ENCODE measurements at places on chromosomes 3 and 15. TPM values are rescaled to one million over a fixed set of nuclear protein-coding genes. Genes with fewer than 3 reads are reported as not detected.
A peak's percentile ranks its signal among the peaks of the same experiment; 100 is the strongest.

Gene PRR20G
- total RNA-seq, result not detected

Gene PAQR5
- total RNA-seq, result not detected

Gene ANKUB1
- total RNA-seq, result not detected

Gene ITIH4
- 11.1 TPM for total RNA-seq

Gene CHRFAM7A
- not detected for total RNA-seq

Gene SMC4
- 173 TPM for total RNA-seq

Gene TLR9
- total RNA-seq, result 26.5 TPM

GRCh38 chr3:15795651-15796308 lies 2.0 kb downstream of the ANKRD28 start:
- no peaks in the 10 kb centered on the region for H3K27me3 ChIP-seq
- H3K36me3 ChIP-seq, result peaks cover 27% of the 10 kb centered on the region
- peak overlapping the region; percentile 95 for H3K27ac ChIP-seq
- DNase-seq, result peak; percentile 93
- H3K4me1 ChIP-seq, result peaks cover 67% of the 10 kb centered on the region

DNA sequence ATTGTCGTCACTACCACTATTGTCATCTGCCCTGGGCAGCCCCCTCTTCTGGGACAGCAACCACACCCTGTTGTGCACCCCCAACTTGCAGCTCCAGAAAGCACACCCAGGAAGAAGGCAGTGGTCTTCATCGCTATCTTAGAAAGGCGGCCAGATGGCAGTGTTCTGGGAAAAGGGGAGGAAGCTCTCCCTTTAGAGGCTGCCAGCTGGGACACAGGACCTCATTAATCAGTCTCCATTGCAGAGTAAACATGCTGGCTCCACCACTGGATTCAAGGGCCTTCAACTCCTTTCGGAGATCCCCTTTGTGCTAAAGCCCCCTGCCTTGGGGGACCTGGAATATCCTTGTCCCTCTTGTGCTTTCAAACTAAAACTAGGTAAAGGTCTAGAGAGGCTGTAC lies 199.3 kb upstream of the LINGO1 start:
- no peak overlapping the region for H3K4me3 ChIP-seq
- H3K4me1 ChIP-seq, result no peaks in the 10 kb centered on the region
- no peak for DNase-seq
- H3K36me3 ChIP-seq, result no peaks in the 10 kb centered on the region
- H3K27me3 ChIP-seq, result no peaks in the 10 kb centered on the region

- H3K36me3 ChIP-seq, result no peaks in the 10 kb centered on the region
- peaks cover 46% of the 10 kb centered on the region for H3K4me1 ChIP-seq
- no peaks in the 10 kb centered on the region for H3K27me3 ChIP-seq
Measured at GRCh38 chr3:73453666-73454065, 171.1 kb downstream of the PDZRN3 start.

GRCh38 chr15:48645558-48646330 lies at the start of gene FBN1:
TSS of gene FBN1 (minus strand) at chr15:48645709. CDS start at chr15:48644769, 940 bp downstream.
- H3K4me3 ChIP-seq, result no peak within 1 kb of the TSS
- no peak within 1 kb of the TSS for H3K27ac ChIP-seq
- H3K4me1 ChIP-seq, result no peaks in the 10 kb centered on the region
- no peaks in the 10 kb centered on the region for H3K27me3 ChIP-seq
- H3K36me3 ChIP-seq, result no peaks in the 10 kb centered on the region

DNA sequence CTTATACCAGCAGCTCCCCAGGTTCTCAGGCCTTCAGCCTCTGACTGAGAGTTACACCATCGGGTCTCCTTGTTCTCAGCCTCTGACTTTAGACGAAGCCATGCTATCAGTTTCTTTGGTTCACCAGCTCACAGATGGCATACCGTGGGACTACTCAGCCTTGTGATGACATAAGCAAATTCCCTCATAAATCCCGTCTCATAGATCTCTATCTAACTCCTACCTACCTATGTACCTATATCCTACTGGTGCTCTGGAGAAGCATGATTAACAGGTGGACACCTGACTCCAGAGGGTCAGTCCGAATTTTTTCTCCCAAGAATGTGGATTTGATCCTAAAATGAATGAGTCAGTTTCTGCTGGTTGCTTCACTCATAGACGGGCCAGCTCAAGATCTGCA lies 59.1 kb upstream of the CDV3 start:
- no peak overlapping the region for H3K4me3 ChIP-seq
- H3K4me1 ChIP-seq, result peaks cover 14% of the 10 kb centered on the region
- H3K36me3 ChIP-seq, result no peaks in the 10 kb centered on the region
- DNase-seq, result no peak
- no peak overlapping the region for H3K27ac ChIP-seq

DNA sequence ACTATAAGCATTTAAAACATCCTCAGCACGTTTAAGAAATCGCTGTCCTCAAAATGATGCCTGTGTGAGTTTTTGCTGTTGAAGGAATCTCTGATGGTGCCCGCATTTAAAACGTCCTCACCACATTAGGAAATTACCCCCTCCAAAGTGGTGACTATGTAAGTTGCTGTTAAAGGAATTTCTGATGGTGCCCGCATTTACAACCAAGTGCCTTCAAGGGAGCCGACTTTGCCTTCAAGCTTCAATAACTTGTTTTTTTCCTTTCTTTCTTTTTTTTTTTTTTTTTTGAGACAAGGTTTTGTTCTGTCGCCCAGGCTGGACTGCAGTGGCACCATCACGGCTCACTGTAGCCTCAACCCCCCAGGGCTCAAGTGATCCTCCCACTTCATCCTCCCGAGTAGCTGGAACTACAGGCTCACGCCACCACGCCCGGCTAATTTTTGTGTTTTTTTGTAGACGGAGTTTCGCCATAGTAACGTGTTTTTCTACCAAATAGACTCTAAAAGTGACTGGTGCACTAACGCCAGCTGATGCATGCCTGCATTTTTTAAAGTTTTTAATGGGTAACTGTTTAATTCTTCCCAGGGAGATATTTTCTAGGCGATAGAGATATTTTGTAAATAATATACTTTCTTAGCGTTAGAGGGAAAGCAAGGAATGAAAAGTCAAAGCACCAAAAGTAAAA lies 19.0 kb upstream of the TSEN2 start:
- H3K4me3 ChIP-seq, result no peak overlapping the region
- no peaks in the 10 kb centered on the region for H3K36me3 ChIP-seq
- no peak for DNase-seq
- H3K4me1 ChIP-seq, result no peaks in the 10 kb centered on the region

- H3K36me3 ChIP-seq, result peaks cover 21% of the 10 kb centered on the region
- H3K27ac ChIP-seq, result no peak overlapping the region
- DNase-seq, result no peak
- H3K4me3 ChIP-seq, result no peak overlapping the region
- H3K4me1 ChIP-seq, result no peaks in the 10 kb centered on the region
Measured at GRCh38 chr3:185488465-185488864, 10.4 kb downstream of the TMEM41A start.

DNA sequence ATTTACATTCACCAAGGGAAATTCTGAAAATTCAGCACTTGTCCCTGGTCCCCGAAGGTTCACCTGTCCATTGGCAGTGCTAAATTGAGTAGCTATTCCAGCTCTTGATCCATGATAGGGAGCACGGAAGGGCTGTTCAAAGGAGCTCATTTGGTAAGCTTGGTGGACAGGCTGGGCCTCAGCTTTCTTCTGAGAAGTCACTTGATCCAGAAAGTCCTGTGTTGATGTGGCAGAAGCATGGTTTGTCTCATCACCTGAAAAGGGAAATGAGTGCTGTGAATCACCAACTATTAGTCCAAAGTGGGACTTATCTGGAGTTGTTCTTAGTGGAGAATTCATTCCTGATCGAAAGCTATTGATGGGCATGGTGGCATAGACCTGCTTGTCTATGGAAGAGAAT lies 19.9 kb upstream of the SLC12A8 start:
- peaks cover 22% of the 10 kb centered on the region for H3K36me3 ChIP-seq
- no peak for DNase-seq
- H3K27me3 ChIP-seq, result no peaks in the 10 kb centered on the region

DNA sequence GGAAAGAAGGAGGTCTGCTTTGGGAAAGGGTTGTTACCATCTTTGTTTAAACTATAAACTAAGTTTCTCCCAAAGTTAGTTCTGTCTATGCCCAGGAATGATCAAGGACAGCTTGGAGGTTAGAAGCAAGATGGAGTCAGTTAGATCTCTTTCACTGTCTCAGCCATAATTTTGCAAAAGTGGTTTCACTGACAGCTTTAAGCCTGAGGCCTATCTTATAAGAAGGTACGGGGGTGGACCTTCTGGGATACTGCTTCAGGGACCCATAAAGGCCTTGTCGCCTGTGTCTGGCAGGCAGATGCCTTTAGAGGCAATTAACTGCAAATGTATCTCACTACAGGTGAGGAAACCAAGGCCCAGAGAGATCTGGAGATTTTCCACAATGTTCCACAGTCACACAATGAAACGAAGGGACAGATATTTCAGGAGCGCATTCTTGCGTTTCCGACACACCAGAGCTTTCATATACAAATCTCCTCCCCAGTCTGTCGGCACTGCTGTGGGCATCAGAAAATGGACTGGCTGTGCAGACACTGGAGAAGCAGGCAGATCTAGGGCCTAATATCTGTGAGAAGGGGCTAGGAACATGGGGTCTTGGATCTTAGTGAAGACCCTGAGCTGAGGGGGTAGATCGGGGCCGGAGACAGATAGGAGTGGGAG lies 169.5 kb upstream of the SMAD3 start:
- no peaks in the 10 kb centered on the region for H3K36me3 ChIP-seq
- DNase-seq, result no peak
- no peaks in the 10 kb centered on the region for H3K27me3 ChIP-seq
- no peak overlapping the region for H3K27ac ChIP-seq
- H3K4me3 ChIP-seq, result no peak overlapping the region

DNA sequence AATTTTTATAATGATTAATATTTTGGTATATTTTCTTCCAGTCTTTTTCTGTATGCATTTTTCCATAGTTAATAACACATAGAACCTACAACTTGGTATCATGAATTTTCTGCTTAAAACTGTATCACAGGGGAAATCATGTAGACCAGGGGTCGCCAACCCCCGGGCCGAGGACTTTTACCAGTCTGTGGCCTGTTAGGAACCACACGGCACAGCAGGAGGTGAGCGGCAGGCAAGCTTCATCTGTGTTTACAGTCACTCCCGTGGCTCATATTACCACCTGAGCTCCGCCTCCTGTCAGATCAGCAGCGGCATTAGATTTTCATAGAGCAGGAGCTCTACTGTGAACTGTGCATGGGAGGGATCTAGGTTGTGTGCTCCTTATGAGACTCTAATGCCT lies 54.7 kb downstream of the RPL22L1 start:
- H3K27me3 ChIP-seq, result no peaks in the 10 kb centered on the region
- H3K27ac ChIP-seq, result no peak overlapping the region
- H3K4me3 ChIP-seq, result no peak overlapping the region
- H3K36me3 ChIP-seq, result no peaks in the 10 kb centered on the region
- peaks cover 3% of the 10 kb centered on the region for H3K4me1 ChIP-seq

DNA sequence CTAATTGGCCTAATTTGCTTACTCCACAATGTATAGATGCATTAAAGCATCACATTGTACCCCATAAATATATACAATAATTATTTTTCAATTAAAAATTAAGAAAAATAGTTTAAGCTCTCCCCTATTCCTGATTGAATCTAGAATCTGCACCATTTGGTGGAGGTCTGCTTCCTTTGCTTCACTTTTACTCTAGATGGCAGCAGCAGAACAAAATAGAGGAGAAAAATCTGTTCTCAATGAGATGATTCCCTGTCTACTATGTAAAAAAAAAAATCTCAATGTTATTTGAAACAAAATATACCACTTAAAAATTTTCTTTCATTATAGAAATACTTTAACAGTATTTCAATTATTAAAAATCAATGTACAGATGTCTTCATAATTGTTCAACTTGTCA lies 109.6 kb upstream of the FXR1 start:
- H3K27ac ChIP-seq, result no peak overlapping the region
- no peak overlapping the region for H3K4me3 ChIP-seq
- DNase-seq, result peak; percentile 69
- no peaks in the 10 kb centered on the region for H3K27me3 ChIP-seq

DNA sequence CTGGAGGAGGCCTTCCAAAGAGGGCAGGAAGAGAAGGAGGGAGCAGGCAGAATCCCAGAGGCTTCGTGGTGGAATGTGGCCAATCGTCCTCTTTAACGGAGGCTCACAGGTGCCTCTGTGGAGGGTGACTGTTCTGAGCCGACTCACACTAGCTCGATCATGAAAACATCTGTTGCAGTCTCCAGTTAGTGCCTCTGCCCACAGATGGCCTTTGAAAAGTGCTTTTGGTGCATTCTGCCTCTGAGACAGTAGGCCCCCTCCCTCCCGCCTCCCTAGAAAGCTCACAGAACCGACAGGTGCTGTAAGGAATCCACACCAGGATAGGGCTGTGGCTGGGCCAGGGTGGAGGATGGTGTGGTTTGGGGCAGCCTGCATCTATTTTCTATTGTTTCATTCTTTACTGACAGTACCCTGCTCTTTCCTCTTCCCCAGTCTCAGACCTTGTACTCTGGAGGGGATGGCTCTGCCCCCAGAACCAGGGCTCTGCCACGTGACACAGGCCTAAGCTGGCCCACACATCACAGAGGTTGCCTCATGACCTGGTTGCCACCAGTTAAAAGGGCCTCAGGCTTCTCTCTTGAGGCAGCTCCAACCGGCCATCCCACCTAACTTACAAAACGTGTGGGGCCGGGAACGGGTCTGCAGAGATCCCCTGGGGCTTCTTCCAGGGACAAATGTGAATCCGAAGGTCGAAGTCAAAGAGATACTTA lies 27.2 kb upstream of the PIGZ start:
- H3K4me1 ChIP-seq, result no peaks in the 10 kb centered on the region
- no peak overlapping the region for H3K27ac ChIP-seq
- H3K27me3 ChIP-seq, result no peaks in the 10 kb centered on the region
- no peak for DNase-seq

DNA sequence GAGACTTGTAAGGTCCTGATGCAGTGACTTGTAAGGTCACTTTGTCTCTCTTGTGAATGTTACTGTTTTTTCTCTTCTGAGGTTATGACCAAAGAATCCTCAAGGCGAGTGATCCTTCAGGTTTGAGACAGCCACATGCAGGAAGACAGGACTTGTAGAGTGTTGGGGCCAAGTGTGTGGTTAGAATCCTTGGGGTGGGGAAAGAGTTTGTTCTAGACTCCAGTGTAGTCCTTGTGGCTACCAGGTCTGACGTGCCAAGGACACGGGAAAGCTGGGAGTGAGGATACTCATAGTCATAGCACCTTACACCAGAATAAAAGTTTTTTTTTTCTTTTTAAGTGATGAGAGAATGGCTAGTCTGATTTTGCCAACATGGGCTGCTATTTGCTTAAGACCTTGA lies 7.3 kb upstream of the SACM1L start:
- no peaks in the 10 kb centered on the region for H3K27me3 ChIP-seq
- no peak for DNase-seq
- H3K4me3 ChIP-seq, result no peak overlapping the region
- no peaks in the 10 kb centered on the region for H3K4me1 ChIP-seq
- no peak overlapping the region for H3K27ac ChIP-seq
- H3K36me3 ChIP-seq, result no peaks in the 10 kb centered on the region

- H3K27ac ChIP-seq, result no peak overlapping the region
- no peaks in the 10 kb centered on the region for H3K27me3 ChIP-seq
- no peaks in the 10 kb centered on the region for H3K36me3 ChIP-seq
- no peak for DNase-seq
Measured at GRCh38 chr15:40807888-40808461, 702 bp upstream of the DNAJC17 start.

All from Karpas-422 (cell line).